ENCODE measurements at places on chromosomes 12 and 14.

GRCh38 chr12:50059440-50060119 is 2.2 kb downstream of the ASIC1 start:
- DNase-seq: no peak

DNA sequence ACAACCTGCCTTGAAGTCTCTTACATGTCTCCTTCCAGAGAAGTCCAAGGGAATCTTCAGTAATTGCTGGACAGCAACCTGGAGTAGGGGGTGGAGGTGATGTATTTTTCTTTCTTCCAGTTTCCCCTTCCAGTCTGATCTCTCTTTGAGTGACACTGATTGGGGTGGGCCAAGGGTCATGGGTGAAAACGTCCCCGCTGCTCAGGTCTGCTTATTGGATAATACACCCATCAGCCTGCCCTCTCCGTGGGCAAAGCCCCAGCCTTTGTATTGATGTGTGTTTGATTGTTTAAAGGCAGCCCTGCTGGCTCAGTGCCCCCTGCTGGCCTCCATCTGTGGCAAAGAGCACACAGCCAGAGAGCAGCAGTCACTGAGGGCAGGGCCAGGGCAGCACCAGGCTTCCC is 35.7 kb upstream of the ATP2A2 start:
- DNase-seq: peak; percentile 46

DNA sequence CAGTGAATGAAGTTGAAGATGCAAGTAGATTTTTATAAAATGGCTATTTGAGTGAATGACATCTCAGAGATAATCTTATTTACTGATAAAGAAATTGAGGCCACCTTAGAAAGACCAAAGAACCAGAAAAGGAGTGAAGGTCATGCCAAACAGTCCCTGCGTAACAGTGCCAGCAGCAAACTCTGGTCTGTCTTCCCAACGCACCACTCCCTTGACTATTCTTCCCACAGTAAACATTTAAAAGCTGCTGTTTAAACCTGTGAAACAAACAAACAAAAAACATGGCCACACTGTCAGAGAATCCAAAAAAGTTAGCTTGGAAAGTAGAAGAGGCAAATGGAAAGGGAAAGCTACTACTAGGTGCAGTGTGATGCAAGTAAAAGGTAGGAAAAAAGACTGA is 1.5 kb upstream of the PRPF39 start:
- no peak for DNase-seq

- DNase-seq: no peak
Measured at GRCh38 chr14:68709007-68709406, 83.9 kb downstream of the ZFP36L1 start.

GRCh38 chr14:99270458-99271220 is 1.4 kb downstream of the BCL11B start:
- no peak for DNase-seq

- no peak for DNase-seq
Measured at GRCh38 chr12:27709932-27710591, 570 bp upstream of the MRPS35 start.

GRCh38 chr12:24360057-24360456 is 410.6 kb upstream of the SOX5 start:
- DNase-seq: no peak

- DNase-seq: no peak
Measured at GRCh38 chr12:131273291-131273845, 319.7 kb downstream of the ADGRD1 start.

- DNase-seq: no peak
Measured at GRCh38 chr12:5260591-5261086, 171.3 kb upstream of the NTF3 start.

- no peak for DNase-seq
Measured at GRCh38 chr14:73162251-73162650, 25.9 kb downstream of the PSEN1 start.

DNA sequence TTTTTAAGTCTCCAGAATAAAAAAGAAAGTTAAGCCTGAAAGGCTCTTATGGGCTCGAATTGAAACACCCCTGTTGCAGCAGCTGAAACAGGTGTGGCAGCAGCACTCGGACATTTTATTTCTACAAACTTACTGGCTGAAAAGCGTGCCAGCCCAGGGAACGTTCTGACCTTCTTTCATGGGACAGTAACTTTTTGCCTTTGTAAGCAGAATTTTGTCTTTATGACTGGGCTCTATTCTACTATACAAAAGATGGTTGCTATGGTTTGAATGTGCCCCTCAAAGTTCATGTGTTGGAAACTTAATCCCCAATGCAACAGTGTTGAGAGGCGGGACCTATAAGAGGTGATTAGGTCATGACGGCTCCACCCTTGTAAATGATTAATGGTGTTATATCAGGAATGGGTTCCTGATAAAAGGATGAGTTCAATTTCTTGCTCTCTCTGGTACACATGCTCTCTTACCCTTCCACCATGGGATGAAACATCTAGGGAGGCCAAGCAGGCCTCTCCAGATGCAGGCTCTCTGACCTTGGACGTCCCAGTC is 52.7 kb downstream of the PELI2 start:
- DNase-seq: no peak

DNA sequence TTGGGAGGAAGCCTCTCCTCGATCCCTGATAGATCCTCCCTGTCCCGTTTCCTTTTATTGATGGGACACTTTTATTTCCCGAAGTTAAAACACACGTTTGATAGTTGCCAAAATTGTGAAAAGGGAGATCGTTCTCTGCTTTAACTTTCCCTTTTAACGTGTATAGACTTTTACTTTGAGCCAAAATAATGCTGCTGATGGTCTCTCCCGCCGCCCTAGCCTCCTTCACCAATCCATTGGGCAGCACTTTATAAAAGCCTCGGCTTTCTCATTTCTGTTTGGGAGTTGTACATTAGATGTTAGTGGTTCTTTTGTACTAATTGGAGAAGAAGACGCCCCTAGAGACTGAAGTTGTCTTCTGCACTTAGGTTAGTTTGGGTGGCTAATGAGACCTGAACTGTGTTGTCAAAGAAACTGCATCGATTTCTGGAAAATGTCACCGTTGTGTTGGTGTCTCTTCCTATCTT is 1.4 kb downstream of the TMTC2 start:
- DNase-seq: no peak

- DNase-seq: no peak
Measured at GRCh38 chr12:125245581-125246557, 180.6 kb downstream of the AACS start.

DNA sequence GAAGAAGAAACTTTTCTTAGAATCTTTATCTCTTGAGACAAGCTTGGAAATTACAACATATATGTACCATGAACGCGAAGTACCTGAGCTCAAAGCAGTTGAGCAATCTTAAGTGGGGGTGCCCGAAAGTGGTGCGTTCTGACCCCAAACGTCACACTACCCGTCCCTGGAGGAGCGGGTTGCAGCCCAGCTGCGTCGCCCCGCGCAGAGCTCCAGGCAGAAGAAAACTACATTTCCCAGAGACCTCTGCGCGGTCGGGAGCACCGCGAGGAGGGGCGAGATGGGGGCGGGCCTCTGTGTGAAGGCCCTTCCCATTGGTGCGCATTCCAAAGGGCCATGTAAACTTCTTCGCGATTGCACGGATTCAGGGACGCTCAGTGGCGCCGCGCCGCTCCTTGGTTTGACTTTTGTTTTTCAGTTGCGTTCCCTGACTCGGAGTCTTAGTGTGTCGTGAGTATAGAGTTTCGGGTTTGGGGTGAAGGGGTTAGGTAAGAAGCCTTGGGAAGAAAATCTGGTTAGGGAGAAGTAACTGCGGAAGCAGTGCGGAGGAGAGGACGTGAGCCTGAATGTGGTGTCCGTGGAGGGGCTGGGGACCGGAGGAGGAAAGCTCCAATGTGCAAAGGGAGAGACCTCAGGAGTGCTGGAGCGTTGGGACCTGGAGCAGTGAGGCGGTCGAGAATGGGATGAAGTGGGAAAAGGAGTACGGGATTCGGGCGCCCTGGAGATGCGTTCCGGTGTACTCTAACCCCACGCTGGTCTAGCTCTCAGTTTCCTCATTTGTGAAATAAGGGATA is at the start of gene CCDC77:
Gene CCDC77, plus strand, starts transcription at position 410 of the 794 bp plus-strand sequence. CDS start 7,740 bp downstream, outside the sequence.
- peak; percentile 93 for DNase-seq

GRCh38 chr14:58598028-58598803 is 39.5 kb upstream of the DACT1 start:
- no peak for DNase-seq

DNA sequence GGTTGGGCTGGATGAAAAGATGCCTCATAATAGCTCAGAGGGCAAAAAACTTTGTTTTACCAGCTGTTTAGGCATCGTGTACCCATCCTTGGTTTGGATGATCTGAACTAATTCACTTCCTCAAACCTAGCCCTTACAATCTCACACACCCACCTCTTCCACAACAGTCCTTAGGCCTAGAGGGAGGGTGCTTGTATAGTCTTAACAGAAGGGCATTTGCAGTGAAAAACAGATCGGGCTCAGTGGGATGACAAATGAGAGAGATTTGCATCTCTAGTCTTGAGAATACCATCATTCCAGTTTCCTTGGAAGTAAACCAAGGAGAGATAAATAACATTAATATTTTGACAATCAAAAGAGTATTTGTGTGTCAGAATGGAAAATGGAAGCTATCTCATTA is 11.0 kb downstream of the SLCO1A2 start:
- DNase-seq: no peak

- DNase-seq: no peak
Measured at GRCh38 chr14:99431986-99432385, 48.7 kb downstream of the SETD3 start.

GRCh38 chr14:64053694-64054669 is 201.2 kb downstream of the SYNE2 start:
- no peak for DNase-seq

DNA sequence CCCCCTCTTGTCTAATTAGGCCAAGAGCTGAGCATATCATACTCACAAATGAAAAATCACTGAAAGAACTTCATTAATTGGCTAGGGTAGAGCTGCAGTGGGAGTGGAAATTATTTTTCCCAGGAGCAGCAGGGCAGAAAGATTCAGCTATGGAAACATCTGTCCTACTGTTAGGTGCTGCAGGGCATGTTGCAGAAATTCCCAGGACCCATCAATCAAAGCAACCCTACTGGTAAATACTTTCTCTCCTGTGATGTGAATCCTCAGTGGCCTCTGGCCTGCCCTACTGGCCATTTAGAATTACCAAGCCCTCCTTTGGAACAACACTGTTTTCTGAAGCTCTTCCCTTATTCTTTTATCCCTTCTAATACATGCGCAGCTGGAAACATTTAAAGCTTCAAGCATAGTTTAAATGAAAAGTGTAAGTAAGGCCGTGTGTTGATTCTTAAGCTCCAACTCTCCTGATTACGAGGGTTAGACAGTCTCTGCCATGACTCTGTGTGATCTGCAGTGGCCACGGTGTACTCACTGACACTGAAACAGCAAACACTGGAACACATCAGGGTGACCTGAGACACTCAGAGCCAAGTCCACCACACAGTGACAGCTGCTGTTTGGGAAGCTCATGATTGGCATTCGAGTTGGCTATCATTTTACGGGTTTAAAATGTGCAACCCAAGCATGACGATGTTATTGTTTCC is 62.6 kb upstream of the TMCC3 start:
- no peak for DNase-seq

DNA sequence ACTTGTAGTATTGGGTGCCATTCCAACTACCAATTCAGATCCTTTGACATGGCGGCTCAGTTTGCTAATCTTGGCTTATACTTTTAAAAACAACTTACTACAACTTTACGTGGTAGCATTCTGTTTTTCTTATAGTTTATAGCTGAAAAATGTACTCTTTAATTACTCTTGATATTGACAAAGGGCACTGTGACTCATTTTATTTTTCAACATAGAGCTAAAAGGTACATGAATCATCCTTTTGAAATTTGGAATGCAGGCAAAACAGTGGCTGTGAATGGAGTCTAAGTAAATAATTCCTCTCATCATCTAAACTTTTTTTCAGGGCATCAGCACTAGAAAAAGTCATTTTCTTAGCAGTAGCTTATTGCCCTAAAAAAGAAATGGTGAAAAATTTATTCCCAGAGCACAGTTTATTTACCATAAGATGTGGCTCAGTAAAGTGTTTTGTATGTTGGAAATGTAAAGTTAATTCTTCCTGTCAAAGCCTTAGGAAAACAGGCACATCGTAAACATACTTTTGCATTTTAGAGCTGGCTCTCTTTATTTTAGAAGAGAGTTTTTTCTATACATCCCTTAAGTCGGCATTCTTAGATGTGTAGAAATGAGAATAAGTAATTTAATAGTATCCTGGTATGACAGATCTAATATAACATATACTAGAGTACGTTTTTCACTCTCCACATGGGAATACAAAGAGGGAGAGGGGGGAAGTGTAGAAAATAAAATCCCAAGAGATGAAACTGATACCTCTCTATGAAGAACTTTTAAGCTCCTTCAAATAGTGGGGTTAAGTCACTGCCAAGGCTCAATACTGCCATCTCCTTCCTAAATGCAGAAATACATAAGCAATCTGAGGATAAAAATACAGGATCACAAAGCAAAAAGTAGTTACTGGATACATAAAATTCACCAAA is 55.2 kb downstream of the SLC25A21 start:
- no peak for DNase-seq

DNA sequence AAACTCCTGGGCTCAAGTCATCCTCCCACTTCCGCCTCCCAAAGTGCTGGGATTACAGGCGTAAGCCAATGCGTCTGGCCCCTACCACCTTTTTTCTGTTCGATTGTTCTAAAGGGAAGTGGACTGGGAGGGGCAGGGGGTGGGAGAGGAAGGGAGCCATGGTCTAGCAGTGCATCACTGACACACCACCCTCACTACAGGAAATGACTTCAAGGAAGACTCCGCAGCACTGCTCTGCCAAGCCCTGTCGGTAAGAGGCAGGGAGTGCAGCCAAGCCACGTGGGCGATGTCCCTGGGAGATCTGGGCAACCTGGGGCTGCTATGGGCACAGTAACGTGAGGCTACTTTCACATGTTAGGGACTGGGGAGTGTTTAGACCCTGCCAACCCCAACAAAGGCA is 18.0 kb downstream of the LRRC74A start:
- DNase-seq: peak; percentile 18

DNA sequence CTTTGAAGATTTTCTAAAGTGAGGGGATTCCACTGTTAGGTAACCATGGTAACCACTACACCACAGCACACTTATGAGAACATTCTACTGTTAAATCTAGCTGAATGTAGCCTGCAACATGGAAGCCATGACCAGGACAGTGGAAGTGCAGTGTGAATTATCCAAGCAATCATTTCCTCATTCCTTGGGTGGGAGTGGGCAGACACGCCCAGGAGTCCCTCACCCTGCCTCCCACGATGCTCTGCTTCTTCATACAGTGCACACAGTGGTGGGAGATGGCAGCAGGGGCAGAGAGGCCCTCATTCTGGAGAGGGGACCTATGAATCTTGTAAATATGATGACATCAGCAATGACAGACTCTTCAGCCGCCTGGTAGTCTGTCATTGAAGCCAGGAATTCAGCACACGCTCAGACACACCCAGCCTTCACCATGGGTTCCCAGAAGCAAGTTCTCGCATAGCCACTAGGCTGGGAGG is 70.1 kb upstream of the HOXC13 start:
- DNase-seq: no peak

Measured in stimulated activated CD4-positive, alpha-beta T cell treated with anti-CD3 and anti-CD28 coated beads, TNF-alpha, amount 100 ng/mL, for 24 hours (primary cell).